Neural progenitor cell (in vitro differentiated cells): ENCODE measurements at places on chromosomes 11 and 22. TPM values are rescaled to one million over a fixed set of nuclear protein-coding genes. Genes with fewer than 3 reads are reported as not detected.

PLA2G6 gene
- total RNA-seq = 20.1 and 29.4 TPM in 2 replicates

BTG4 gene
- not detected in 2 replicates for total RNA-seq

RFPL3 gene
- total RNA-seq = 0.09 TPM in 1 of 2 replicates, not detected in the other

A4GALT gene
- total RNA-seq = 2.6 and 17.7 TPM in 2 replicates

APOL5 gene
- not detected in 2 replicates for total RNA-seq

CASP5 gene
- total RNA-seq = not detected in 2 replicates

GALR3 gene
- total RNA-seq = 0.37 TPM in 1 of 2 replicates, not detected in the other

DAGLA gene
- 1.1 and 4.6 TPM in 2 replicates for total RNA-seq

EMID1 gene
- 6.7 and 17.7 TPM in 2 replicates for total RNA-seq

KRTAP5-7 gene
- total RNA-seq = not detected in 2 replicates

GRCh38 chr11:133560472-133560855 lies 28.2 kb upstream of the OPCML start:
- no peaks in the 10 kb centered on the region for H3K4me1 ChIP-seq
- no peak overlapping the region for H3K4me3 ChIP-seq
- no peak overlapping the region for H3K27ac ChIP-seq
- no peaks in the 10 kb centered on the region for H3K27me3 ChIP-seq

GRCh38 chr11:87722756-87723565 lies 452.3 kb downstream of the RAB38 start:
- no peak overlapping the region for H3K27ac ChIP-seq
- H3K27me3 ChIP-seq = no peaks in the 10 kb centered on the region
- DNase-seq = peak; percentile 47
- H3K4me1 ChIP-seq = no peaks in the 10 kb centered on the region

- H3K27me3 ChIP-seq = peaks cover 24% of the 10 kb centered on the region
- no peaks in the 10 kb centered on the region for H3K36me3 ChIP-seq
Measured at GRCh38 chr22:45238957-45239680, 1.6 kb downstream of the KIAA0930 start.

DNA sequence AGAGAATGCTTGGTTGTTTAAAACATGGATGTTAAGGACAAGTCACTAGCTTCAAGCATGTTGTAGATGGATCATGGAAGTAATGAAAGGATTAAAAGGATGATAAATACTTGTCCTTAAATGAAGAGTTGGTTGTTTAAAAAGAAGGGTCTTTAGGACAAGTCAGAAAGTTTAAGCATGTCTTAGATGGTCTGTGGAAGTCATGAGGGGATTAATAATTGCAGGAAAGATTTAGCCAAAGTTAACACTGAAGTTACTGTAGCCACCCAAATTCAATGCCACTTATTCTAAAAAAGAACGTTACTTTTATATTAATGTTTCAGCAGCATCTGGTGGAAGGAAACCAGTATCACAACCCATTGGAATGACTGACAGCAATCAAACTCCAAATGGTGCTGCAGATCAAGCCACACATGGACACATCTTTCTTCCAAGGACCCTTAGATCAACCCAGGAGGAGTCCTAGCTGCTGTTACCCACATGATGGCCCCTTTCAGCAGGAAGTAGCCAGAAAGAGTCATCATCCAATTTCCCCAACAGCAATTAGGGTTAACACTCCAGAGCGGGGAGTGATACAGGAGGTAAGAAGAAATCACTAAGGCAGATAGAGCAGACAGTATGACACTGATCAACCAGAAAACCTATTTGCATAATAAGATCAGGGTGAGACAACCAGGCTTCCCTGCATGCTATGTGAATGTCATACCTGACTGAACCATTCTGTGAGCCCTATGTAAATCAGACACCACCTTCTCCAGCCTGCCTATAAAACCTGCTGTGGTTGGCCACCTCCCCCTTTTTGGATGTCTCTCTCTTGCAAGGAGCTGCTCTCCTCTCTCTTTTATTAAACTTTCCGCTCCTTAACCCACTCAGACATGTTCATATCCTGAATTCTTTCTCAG lies 88.4 kb upstream of the GNAZ start:
- H3K27ac ChIP-seq = no peak overlapping the region
- DNase-seq = no peak
- H3K27me3 ChIP-seq = peaks cover 9% of the 10 kb centered on the region
- H3K4me3 ChIP-seq = no peak overlapping the region
- no peaks in the 10 kb centered on the region for H3K36me3 ChIP-seq

DNA sequence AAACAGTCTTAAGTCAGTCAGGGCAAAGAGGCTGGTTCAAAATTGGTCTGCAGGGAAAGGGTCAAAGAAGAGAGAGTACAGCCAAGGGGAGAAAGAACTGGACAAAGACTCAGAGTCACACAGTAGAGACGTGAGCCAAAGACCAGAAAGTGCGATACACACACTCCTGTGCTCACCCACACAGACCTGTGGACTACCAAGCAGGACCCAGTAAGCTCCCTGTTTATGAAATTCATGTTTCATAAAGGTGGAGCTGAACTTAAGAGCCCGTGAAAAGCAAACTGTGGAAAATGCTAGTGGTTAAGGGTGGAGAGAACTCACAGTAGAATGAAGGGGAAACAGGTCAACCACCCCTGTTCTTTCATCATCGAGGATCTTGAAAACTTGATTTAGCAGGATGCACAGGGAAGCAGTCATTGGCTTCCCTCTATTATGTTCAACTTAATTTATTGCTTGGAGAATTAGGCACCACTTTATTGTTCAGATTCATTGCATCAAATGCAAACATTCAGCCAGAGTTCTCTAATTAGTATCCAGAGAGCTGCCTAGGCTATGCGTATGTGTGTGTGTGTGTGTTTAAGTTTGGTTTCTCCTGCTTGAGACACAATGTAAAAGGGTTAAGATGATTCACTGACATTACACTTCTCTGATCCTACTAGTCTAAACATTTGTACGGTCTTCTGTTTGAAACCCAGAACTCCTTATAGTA lies 160.9 kb upstream of the MTMR2 start:
- H3K27ac ChIP-seq = no peak overlapping the region
- H3K36me3 ChIP-seq = no peaks in the 10 kb centered on the region
- DNase-seq = no peak
- H3K4me3 ChIP-seq = no peak overlapping the region
- H3K27me3 ChIP-seq = no peaks in the 10 kb centered on the region
- H3K4me1 ChIP-seq = peaks cover 15% of the 10 kb centered on the region

GRCh38 chr22:32637951-32638350 lies 163.3 kb downstream of the FBXO7 start:
- DNase-seq = no peak
- no peak overlapping the region for H3K4me3 ChIP-seq
- H3K27me3 ChIP-seq = no peaks in the 10 kb centered on the region
- H3K4me1 ChIP-seq = peaks cover 7% of the 10 kb centered on the region

DNA sequence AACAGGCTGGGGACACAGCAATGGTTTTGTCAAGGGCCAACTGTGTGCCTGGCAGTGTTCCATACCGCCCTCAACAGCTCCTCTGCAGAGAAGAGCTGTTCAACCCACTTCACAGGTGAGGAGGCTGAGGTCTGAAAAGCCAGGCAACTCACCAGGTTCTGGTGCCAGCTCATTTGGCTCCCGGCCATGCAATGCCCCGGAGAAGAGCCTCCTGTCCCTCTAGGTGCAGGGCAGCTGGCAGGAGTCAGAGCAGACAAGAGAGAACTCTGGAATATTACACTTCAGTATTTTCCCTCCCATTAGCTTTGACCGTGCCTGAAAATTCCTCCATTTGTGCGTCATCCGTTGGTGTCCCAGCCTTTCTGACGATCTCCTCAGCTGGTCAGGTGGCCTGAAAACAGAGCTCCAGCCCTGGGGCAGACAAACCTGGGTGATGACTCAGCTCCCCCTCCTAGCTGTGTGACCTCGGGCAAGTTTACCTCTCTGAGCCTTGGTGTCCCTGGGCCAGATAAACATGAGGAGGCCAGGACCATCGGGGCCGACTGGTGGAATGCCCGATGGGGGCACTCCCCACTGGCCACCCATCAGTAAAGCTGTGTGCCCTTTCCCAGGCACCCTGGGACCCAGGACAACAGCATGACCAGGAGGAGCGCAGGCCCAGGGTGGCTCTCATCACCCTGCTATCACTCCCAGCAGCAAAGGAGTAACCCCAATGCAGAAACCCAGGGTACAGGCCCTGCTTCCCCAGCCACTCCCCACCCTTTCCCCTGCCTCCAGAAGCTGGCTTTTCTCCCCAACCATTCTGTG lies 9.6 kb upstream of the C1QTNF6 start:
- H3K27me3 ChIP-seq = no peaks in the 10 kb centered on the region
- H3K4me3 ChIP-seq = peak overlapping the region; percentile 60
- H3K4me1 ChIP-seq = no peaks in the 10 kb centered on the region
- H3K36me3 ChIP-seq = no peaks in the 10 kb centered on the region
- no peak overlapping the region for H3K27ac ChIP-seq

DNA sequence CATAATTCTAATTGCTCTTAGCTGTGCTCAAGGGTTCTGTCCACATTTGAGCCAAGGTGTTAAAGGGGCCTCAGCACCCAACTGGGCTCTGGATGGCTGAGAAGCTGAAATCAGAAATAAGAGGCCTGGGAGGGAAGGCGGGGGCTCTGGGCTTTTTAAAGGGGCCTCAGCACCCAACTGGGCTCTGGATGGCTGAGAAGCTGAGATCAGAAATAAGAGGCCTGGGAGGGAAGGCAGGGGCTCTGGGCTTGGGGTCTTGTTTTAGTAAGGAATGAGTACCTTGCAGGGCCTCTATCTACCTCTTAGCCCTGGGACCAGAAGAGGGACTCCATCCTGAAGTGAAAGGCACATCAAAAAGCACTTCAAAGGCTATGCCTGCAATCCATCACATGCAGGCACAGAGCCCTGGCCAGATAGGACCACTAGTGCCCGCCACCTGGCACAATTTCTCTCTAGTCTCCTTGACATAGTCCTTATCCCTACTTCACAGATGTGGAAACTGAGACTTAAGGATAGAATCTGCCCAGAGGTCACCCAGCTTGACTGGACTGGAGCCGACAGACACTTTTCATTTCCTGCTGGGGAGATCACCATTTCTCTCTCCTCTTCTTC lies 35.6 kb downstream of the DKK3 start:
- no peak for DNase-seq
- no peaks in the 10 kb centered on the region for H3K36me3 ChIP-seq
- H3K4me1 ChIP-seq = peaks cover 26% of the 10 kb centered on the region
- H3K27ac ChIP-seq = no peak overlapping the region

DNA sequence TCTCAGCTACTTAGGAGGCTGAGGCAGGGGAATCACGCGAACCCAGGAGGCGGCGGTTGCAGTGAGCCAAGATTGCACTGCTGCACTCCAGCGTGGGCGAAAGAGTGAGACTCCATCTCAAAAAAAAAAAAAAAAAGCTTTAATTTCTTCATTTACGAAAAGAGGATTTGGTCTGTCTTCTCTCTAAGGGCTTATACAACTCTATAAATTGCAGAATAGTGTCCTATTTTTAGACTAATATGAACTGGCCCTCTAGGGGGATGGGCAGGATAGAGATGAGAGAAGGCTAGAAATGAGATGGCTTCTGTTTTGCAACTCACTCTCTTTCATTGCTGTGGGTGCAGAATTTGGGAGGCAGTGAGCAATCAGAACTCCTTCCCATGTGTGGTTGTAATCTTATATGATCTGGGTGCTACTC lies 11.3 kb downstream of the MAML2 start:
- no peak overlapping the region for H3K4me3 ChIP-seq
- DNase-seq = no peak
- no peaks in the 10 kb centered on the region for H3K27me3 ChIP-seq
- no peaks in the 10 kb centered on the region for H3K36me3 ChIP-seq
- peaks cover 35% of the 10 kb centered on the region for H3K4me1 ChIP-seq

DNA sequence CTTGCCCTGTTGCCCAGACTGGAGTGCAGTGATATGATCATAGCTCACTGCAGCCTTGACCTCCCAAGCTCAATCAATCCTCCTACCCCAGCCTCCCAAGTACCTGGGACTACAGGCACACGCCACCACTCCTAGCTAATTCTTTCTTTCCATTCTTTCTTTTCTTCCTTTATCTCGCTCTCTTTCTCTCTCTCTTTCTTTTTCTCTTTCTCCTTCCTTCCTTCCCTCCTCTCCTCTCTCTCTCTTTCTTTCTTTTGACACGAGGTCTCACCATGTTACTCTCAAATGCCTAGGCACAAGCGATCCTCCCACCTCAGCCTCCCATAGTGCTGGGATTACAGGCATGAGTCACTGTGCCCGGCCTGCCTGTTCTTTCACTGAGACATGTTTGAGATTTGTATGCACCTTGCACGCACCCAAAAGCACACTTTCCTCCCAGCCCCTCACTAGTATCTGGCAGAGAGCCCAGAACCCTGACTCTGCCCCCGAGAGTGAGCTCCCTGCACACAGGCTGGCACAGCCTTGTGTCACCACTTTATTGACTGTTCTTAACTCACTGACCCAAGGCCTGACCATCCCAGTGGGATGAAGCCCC lies 56.8 kb downstream of the CD6 start:
- no peak overlapping the region for H3K27ac ChIP-seq
- no peaks in the 10 kb centered on the region for H3K36me3 ChIP-seq
- peaks cover 27% of the 10 kb centered on the region for H3K27me3 ChIP-seq
- H3K4me1 ChIP-seq = peaks cover 15% of the 10 kb centered on the region
- no peak overlapping the region for H3K4me3 ChIP-seq

GRCh38 chr11:34566208-34566551 lies 52.6 kb upstream of the ELF5 start:
- no peak for DNase-seq
- peaks cover 13% of the 10 kb centered on the region for H3K4me1 ChIP-seq
- no peak overlapping the region for H3K4me3 ChIP-seq
- no peaks in the 10 kb centered on the region for H3K36me3 ChIP-seq

GRCh38 chr22:30744224-30744623 lies 49.5 kb downstream of the OSBP2 start:
- H3K27ac ChIP-seq = no peak overlapping the region
- no peak for DNase-seq
- no peaks in the 10 kb centered on the region for H3K36me3 ChIP-seq
- H3K4me1 ChIP-seq = no peaks in the 10 kb centered on the region
- no peaks in the 10 kb centered on the region for H3K27me3 ChIP-seq

DNA sequence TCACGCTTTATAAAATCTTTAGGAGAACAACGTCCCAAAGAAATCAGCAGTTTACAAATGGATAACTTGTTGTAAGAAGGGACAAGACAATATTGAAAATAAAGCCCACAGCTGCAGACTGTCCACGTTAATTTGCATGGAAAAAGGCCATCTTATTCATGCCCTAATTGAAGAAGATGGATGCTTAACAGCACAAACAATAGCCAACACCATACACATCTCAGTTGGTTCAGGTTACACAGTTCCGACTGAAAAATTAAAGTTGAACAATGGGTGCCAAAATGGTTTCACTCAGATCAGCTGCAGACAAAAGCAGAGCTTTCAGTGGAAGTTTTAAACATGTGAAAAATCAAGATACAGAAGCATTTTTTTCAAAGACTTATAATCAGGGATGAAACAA lies 314.2 kb downstream of the RAB38 start:
- no peak overlapping the region for H3K27ac ChIP-seq
- H3K4me1 ChIP-seq = peaks cover 5% of the 10 kb centered on the region
- no peak for DNase-seq
- H3K36me3 ChIP-seq = no peaks in the 10 kb centered on the region
- H3K27me3 ChIP-seq = no peaks in the 10 kb centered on the region

GRCh38 chr22:18103527-18104269 lies 6.9 kb upstream of the TUBA8 start:
- H3K36me3 ChIP-seq = no peaks in the 10 kb centered on the region
- no peak overlapping the region for H3K4me3 ChIP-seq
- H3K27me3 ChIP-seq = peaks cover 7% of the 10 kb centered on the region
- H3K27ac ChIP-seq = no peak overlapping the region
